ENCODE measurements at places on chromosomes 6 and 20. TPM values are rescaled to one million over a fixed set of nuclear protein-coding genes. Genes with fewer than 3 reads are reported as not detected.

DNA sequence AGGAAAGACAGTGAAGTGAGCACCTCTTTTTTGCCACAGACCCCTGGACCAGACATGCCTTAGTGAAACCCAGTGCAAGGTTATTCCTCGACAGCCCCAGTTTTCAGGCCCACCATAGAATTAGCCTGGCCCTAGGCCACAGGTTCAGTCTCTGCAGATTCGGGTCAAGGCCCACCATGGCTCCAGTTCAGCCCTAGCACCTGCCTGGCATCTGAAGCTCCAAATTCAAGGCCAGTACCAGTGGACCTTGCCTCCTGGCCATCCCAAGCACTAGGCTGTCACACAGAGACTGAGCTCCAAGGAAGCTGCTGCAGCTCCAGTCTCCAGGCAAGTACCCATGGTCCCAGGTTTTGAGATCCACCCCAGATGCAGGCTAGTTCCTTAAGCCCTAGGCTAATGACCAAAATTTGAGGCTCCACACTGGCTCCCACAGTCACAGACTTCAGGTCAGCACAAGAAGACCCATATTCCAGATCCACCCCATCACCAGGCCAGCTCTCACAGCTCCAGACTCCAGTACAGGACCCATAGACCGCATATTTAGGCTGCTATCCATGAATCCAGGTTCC, 877.5 kb upstream of the ADGRB3 start:
- no peak for DNase-seq

DNA sequence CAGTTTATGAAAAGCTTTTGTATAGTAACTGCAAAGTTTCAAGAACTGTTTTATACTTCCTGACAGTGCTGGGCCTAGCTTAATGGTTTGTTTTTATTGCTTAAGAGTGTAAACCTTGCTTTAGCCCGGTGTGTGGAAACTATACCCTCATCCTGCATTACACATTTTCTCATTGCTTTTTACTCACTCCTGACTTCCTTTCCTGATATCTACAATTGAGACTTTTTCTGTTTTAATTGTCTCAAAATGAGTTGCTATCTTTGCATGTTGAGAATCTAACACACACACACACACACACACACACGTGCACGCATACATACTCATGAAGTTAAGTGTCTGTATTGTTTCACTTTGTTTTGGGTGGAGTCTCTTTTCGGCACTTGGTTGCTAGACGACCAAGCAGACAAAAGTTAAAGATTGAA, 16.7 kb downstream of the BMP2 start:
- peak; percentile 72 for DNase-seq

Gene NDRG3
- 22.8 TPM for total RNA-seq

Gene LPA
- not detected for total RNA-seq

DNA sequence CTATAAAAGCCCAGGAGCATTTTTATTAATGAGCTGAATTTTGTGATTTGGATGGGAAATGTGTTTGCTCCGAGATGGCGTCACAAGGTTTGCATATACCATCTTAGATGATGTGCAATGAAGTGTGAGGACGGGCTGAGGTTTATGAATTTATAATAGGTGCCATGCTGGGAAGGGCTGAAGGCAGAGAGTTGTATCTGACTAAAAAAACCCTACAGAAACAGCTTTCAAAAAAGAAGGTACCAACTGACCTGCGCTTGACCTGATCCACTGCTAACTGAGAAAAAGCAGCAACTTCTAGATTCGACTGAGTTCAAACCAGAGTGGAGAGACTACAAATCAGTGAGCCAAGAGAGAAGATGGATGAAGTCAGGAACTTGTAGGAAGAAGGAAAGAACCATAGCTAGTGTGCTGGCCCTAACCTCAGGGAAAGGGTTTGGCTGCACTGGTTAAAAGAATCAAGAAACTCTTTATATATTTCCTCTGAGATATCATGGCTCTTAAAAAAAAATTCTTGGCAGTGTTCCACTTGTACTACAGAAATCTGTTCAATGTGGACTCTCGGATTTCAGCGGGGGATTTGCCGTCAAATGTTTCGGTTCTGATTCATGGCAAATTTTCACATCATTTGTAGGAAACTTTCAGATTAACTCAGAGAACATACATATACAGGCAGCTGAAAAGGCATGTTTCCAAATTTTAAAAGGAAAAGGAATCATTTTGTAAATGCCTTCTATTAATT, 56.5 kb upstream of the HDGFL1 start:
- DNase-seq, result no peak

GRCh38 chr6:131787766-131788712, 19.8 kb upstream of the ENPP1 start:
- DNase-seq, result no peak

GRCh38 chr6:144395014-144395413, 109.9 kb downstream of the UTRN start:
- peak; percentile 9 for DNase-seq

Gene MOG
- not detected for total RNA-seq

DNA sequence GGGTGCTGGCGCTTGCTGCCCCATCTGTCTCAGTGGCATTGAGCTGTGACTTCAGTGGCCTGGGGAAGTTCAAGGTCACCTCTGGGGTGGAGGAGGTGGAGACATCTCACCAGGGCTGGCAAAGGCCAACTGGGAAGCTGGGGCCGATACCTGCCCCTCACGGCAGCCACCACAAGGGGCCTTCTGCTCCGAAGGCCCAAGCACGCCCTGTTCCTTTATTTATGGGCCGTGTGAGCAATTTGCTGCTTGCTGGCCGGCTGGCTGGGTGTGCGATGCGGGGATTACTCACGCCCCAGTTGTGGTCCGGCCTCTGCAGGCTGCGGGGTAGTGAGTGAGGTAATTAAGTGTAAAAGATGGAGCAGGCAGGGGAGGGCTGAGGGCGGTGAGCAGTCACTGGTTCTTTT, 13.2 kb upstream of the SCRT2 start:
- DNase-seq, result no peak

DNA sequence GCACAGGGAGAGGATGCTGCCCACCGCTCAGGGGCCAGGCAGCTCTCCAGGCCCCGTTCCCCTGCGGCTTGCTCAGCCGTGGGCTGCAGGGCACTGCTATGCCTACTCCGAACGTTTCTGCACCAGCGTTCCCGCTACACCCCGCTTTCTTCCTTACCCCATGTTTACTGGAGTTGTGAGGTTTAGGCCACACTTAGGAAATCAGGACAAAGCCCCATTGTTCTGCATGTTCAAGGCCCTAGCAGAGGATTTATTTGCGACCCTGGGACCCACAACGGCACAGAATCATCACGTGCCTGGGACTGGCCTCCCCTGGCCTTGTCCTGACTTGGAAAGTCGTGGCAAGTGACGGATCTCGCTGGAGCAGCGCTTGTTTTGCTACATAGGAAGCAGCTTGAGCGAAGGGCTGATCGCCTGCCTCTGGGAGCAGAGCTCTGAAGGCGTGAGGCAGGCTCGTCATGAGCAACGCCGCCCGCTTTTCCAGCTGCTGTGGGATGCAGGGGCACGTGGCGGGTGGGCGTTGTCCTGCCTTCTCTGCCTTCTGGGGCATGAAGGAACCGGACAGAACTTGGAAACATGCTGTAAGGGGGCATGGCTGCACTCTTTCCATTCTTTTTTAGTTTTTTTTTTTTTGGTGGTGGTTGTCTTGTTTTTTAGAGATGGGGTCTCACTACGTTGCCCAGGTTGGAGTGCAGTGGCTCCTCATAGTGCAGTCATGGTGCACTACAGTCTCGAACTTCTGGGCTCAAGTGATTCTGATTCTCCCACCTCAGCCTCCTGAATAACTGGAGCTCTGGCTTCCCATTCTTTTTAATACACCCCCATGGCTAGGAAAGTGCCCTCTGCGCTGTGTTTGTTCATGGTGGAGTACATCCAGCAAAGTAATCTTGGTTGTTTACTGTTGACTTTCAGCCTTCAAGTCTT, 14.6 kb upstream of the TMEM181 start:
- DNase-seq, result no peak

- DNase-seq, result no peak
These were observed 43.1 kb downstream of the PANK2 start for GRCh38 chr20:3932277-3932676.

DNA sequence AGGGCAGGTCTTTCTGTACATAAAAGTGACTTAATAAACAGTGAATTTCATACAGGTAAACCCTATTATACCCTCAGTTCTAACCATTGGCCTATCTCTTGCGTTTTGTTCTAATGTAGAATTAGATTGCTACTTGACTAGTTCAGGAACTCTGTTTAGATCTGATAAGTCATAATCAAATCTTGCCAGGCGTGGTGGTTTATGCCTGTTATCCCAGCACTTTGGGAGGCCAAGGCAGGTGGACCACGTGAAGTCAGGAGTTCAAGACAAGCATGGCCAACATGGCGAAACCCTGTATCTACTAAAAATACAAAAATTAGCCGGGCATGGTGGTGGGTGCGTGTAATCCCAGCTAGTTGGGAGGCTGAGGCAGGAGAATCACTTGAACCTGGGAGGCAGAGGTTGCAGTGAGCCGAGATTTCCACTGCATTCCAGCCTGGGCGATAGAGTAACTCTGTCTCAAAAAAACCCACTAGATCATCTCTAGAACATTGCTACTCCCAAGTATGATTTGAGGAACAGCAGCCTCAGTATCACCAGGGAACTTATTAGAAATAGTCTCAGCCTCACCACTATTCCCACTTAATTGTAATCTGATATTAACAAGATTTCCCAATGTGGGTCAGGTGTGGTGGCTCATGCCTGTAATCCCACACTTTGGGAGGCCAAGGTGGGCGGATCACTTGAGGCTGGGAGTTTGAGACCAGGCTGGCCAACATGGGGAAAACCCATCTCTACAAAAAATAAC, 12.2 kb downstream of the GTPBP2 start:
- no peak for DNase-seq

Gene DYNLT2
- 1.7 TPM for total RNA-seq

DNA sequence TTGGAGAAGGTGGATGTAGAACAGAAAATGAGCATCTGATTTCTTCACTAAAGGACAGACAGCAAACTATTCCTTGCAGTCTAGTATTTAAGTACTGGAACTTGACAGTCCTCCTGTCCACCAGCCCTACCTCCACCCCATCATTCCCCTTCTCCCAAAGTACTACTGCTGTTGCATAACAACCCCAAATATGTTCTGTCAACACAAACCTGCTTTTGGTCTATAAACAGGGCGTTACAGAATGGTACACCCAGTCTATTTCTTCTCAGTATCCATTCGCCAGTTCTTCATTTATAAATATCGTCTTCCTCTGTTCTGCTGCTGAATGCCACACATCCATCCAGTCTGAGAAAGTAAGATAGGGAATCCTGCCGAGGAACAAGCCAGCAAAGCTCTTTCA, 27.7 kb upstream of the SLC22A1 start:
- no peak for DNase-seq

DNA sequence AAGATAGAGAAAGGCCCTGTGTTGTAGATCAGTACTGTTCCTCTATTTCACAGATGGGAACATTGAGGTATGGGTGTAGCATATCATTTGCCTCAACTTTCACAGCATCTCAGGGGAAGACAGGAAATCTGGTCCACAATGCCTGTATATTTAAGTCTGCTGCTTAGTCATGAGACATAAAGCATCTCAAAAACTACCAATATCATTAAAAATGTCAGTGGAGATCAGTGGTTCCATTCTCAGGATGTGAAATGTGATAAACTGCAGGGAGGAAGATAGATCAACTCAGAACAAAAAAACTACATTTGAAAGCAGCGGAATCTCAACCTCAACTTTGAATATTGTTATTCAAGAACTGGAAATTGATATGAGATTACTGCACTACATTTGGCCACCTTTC, 192.9 kb upstream of the PREP start:
- DNase-seq, result no peak

DNA sequence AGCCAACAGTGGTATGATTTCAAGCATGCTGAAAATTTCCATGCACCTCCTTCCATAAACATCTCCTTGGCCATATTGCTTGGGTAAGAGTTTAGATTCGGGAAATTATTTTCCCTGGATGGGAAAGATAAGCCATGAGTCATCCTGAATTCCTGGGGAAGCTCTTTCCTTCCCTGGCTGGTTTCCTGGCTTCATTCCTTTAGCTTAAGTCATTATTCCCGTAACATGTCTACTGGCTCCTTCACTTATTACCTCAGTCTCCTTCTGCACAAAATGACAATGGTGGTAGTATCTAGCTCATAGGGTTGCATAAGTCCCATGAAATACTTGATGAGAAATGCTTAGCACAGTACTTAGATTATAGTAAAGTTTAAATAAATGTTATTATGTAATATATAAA, 27.6 kb downstream of the TINAG start:
- DNase-seq, result peak; percentile 59

DNA sequence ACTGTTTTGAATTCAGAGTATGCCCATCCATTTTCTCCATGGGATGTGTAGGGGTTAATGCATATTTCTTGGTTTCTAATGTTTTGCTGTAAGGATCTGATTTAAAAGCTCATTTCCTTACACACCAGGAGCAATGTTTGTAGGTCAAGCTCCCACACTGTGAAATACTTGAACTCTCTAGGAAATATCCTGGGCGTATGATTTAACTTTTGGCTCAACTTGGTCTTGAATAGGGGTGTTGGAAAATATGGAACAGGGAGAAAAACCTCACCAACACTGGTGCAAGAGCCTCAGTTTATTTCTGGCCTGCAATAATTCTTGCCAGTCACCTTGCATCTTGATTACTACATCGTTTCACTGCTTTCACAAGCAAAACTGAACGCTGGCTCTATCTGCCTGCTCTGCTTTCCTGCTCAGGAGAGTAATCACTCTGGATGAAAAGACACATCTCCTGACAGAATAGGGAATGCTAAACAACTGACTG, 25.1 kb upstream of the RFPL4B start:
- DNase-seq, result no peak

DNA sequence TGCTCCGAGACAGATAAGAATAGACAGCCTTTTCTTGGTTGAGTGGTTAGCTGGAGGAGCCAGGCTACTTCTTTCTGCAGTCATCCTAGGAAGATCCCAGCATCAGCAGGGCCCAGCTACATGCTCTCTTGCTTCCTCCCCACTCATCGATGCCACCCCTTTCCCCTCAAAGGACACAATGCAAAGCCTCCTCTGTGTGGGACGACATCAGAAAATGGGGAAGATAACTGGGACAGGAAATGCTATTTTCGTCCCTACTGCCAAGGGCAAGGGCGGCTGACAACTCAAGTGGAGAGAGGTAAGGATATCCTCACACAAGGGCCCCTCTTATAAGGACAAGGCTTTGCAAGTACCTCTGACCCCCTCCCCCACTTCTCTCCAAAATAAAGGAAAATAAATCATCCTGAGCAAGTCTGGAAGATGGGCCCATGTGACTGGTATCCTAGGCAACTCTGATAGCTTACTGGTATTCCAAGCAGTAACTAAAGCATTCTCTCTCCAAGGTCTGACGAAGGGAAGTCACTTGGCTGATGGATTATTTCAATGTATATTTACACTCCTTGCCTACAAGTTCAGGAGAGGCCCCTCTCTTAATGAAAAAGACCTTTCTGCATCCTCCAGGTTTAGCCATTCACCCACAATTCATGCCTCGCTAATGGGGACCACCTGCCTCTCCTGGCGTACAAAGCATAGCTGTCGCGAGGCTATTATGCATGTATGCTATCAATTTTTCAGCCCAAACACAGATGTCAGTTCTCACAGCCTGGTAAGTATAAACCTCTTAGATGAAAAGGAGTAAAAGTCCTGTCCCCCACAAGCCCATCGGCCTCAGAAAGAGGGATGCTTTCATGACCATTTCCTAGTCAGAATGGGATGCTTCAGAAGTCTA, 11.3 kb downstream of the ELMO2 start:
- DNase-seq, result no peak

Measured in HT-29 (cell line).